AG04450 (cell line): ENCODE measurements at places on chromosomes 7 and 10. TPM values are rescaled to one million over a fixed set of nuclear protein-coding genes. Genes with fewer than 3 reads are reported as not detected.

DNA sequence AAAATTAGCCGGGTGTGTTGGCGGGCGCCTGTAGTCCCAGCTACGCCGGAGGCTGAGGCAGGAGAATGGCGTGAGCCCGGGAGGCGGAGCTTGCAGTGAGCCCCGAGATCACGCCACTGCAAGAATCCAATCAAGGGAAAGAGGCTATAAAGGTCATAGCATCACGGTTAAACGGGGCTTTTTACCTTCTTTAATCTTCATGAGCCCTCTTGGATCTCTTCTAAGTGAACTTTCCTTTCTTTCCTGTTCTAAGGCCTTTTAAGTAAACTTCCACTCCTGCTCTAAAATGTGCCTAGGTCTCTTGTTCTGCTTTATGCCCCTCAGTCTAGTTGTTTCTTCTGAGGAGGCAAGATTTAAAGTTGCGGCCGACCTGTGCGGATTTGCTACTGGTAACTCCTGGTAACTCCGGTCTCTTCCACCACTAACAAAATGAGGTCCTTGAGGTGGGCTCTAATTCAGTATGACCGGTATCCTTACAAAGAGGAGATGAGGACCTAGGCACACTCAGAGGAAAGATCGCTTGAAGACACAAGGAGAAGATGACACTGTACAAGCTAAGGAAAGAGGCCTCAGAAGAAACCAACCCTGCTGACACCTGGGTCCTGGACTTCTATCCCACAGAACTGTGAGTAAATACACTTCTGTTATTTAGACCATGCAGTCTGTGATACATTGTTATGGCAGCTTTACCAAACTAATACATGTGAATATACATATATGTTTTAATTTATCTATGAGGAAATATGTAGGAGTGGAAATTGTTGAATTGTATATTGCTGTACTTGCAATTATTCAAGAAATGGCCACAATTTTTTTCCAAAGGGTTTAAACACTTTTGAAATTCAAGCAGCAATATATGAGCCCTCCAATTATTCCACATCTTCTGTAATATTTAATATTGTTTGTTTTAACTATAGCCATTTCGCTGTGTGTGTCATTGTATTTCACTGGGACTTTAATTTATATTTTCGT lies 331.5 kb upstream of the CNTNAP2 start:
- DNase-seq, result no peak

GRCh38 chr7:74193054-74193453 lies 16.8 kb upstream of the LAT2 start:
- DNase-seq, result no peak

GRCh38 chr10:31836569-31837406 lies 91.8 kb downstream of the ARHGAP12 start:
- no peak for DNase-seq

GRCh38 chr7:154505362-154505761 lies 453.2 kb downstream of the DPP6 start:
- no peak for DNase-seq

- no peak for DNase-seq
Measured at GRCh38 chr7:132511387-132511786, 64.9 kb downstream of the PLXNA4 start.

DNA sequence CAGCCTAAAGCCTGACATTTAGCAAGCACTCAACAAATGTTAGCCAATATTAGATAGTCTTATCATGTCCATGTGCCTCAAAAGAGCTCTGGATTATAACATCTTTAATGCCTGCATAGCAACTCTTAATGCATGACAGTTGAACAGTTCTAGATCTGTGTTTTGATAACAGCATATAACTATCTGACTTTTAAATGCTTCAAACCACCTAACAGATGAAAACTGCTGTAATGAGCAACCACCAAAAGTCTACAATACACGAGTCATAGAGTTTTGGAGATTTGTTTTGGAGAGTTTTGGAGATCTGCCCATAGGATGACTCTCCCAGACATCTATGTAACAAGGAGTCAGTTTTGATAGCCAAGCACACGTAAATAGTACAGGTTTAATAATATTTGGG lies 227.3 kb downstream of the TWIST1 start:
- peak; percentile 69 for DNase-seq

DNA sequence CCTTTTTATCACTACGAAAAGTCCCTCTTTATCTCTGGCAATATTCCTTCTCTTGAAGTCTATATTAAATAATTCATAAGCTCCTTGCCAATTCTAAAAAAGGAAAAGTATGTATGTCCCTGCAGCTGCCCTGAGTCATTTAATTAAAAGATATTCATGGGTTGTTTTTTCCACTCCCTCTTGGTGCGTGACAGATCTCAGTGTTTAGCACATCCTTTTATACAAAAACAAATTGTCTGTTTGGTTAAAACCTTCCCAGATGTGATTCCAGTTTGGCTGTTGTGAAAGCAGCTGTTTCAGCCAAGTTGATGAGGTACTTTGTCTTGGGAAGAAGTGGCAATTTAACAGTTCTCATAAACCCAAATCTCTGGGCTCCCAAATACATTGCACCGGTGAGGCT lies 33.8 kb upstream of the PRLHR start:
- DNase-seq, result no peak

DNA sequence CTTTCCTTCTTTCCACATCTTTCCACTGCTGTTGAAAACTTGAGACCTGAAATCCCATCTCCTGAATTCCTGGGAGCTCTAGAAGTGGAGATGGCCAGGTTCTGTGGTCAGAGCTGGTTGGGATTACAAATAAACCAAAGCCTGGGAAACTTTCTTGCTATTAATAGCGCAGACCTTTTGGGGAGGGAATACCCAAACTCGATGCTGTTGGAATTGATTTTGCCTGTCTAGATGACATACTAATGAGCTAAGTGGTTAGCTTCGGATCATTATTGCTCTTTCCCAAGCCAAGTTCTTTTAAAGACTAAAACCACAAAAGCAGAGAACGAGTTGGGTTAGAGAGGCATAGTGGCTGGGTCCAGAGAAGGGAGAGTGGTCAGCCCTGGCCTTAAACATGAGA lies 76.6 kb downstream of the TCF7L2 start:
- peak; percentile 72 for DNase-seq

DNA sequence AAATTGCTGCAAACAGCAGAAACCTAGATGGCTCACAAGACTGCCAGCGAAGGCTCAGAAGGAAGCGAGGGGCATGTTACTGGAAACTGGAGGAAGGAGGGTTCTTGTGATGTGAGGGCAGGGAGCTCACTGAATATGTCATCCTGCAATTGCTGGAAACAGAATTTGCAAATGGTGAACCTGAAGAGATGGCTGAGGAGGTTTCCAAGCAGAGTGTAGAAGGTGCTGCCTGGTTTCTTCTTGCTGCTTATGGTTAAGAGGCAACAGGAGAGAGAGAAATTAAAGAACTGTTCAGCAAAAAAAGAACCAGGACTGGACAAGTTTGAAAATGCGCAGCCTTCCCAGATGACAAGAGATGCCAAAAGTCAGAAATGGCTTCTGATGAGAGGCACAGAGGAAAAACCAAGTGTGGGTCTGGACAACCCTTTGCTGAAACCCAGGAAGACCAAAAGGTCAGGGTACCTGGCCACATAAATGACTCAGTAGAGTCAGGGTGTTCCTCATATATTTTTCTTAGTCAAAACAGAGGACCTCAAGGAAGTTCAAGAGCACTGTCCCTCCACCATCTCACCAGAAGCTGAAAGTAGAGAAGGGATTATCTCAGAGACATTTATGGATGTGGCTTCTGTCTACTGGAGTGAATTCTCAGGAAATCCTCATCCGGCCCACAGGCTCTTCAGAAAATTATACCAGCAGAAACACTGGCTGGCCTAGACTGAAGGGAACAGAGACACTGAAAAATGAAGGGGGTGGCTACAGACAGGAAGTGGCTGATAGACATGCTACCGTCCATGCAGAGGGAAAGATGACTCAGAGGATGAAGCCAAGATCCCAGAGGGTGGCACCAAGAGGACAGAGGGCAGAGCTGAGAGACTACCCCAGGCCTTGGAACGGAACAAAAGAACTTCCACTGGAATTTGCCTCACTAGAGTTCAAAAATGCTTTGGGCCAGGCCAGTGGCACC lies 10.1 kb downstream of the PAPOLB start:
- DNase-seq, result no peak

- no peak for DNase-seq
Measured at GRCh38 chr10:79449181-79450146, 4.0 kb upstream of the ZCCHC24 start.

GRCh38 chr7:140049339-140050024 lies 13.3 kb downstream of the PARP12 start:
- DNase-seq, result no peak

DNA sequence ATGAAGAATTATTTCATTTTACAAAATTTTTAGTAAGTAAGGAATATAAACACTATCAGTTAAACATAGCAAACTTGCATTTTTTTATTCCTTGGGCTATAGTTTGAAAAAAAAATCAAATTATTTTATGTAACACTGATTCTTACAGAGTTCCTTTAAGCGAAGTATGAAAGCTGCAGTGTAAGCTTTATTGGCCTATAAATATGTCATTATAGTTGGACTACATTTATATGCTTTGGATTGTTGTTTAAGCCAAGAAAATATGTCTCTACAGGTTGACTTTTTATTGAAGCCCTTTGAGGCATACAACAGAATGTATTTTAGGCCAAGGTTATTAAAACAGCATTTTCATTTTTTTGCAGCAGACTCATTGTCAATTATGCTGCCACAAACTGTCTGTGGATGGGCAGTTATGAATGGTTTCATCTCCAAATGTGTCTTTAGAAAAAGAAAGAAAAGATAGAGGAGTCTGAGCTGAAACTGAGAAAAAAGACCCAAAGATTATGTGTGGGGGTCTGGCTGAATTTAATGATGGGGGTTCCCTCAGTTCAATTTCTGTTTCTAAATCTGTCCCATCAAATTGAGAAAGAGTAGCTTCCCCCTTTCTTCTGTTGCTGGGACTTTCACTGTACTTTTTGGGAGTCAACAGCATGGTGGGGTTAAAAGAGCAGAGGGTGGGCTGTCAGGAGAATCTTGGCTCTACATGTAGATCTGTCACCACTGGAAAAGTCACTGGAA lies 43.1 kb downstream of the ARID5B start:
- no peak for DNase-seq

- no peak for DNase-seq
Measured at GRCh38 chr7:88337572-88337971, 30.9 kb upstream of the STEAP4 start.

DNA sequence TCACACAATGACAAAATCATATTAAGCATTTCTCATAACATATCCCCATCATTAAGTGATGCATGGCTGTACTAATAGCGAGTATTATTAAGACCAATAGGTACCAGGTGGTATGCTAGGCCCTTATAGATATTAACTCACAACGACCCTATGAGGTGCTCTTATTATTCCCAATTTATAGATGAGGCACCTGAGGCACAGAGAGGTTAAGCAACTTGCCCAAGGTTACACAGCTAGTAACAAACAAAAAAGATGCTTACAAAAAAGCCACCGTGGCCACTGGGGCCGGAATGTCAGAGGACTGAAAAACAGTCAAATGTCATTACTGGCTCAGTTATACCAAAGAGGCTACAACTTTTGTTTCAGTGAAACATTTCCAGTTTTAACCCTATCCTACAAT lies 96.0 kb downstream of the OR13A1 start:
- no peak for DNase-seq

- DNase-seq, result no peak
Measured at GRCh38 chr7:69109246-69109645, 489.0 kb upstream of the AUTS2 start.

- DNase-seq, result no peak
Measured at GRCh38 chr7:51229620-51230323, 86.8 kb downstream of the COBL start.

- no peak for DNase-seq
Measured at GRCh38 chr10:103281753-103282152, 4.8 kb downstream of the INA start.

GRCh38 chr7:81503336-81503735 lies 266.5 kb downstream of the HGF start:
- DNase-seq, result no peak

- no peak for DNase-seq
Measured at GRCh38 chr7:79598351-79598750, 144.9 kb upstream of the MAGI2 start.

DNA sequence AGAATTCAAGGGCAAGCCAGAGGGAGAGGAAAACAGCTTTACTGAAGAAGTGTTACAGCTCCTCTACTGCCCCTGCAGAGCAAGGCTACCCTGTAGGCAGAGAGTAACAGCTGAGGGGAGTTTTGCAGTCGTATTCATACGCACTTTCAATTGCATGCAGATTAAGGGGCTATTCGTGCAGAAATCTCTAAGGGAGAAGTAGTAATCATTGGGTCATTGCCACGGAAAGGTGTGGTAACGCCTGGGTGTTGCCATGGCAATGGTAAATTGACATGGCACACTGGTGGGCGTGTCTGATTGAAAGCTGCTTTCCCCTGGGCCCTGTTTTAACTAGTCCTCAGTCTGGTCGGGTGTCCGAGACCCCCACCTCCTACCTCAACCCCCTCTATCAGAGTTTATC lies 227.2 kb downstream of the NSUN6 start:
- no peak for DNase-seq

- no peak for DNase-seq
Measured at GRCh38 chr7:142602756-142603155, 146.5 kb upstream of the PRSS1 start.

DNA sequence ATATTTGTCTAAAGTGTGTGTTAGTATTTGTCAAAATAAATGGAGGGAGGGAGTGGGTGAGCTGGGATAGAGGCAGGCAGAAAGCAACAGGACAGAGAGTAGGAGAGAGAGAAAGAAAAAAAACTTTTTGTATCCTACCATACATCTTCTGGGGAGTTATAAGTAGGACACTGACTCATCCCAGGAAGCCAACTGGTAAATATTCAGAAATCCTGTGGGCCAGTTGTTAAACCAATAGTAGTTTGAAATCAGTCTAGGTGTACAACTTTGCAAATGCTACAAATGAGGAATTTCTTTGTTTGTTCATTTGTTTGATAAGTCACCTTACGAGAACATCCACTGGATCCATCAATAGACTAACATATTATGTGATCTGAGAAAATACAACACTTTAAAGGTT lies 980.9 kb downstream of the GATA3 start:
- DNase-seq, result no peak

- peak; percentile 61 for DNase-seq
Measured at GRCh38 chr10:3828404-3829155, 43.6 kb upstream of the KLF6 start.

DNA sequence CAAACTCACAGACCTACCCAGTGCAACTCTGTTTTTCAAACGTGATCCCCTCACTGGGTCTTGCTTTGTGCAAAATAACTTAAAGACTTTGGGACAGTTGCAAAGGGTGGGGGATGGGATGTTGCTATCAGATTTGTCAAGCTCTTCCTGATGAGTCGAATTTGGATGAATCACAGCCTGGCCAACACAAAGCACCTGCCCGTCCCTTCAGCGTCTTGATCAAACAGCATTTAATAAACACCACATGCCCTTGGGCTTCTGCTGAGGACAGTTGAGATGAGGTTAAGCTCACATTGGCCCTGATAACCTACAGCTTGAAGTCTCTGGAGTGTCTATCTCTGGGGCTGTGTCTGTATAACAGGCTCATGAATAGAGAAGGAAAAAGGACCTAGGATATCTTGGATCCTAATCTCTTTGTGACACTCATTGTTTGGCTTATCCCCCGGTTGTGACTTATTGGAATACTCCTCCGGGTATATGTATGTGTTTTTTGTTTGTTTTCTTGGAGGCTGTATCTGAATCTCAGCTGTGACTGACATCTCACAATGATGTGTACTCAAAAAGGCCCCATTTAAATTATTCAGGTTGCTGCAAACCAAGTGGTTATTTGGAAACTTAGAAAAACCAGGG lies 132.6 kb upstream of the NAMPT start:
- DNase-seq, result no peak

The ANKRD2 gene
- 0.05 and 0.06 TPM in 2 replicates for polyA plus RNA-seq

The PPP1R9A gene
- polyA plus RNA-seq, result 0.02 TPM in 1 of 2 replicates, not detected in the other

The CHAT gene
- polyA plus RNA-seq, result not detected in 2 replicates

The CRHR2 gene
- polyA plus RNA-seq, result not detected in 2 replicates

The SPDYE6 gene
- not detected in 2 replicates for polyA plus RNA-seq

The GHRHR gene
- not detected in 2 replicates for polyA plus RNA-seq

The ARHGEF35 gene
- polyA plus RNA-seq, result 0.10 and 0.20 TPM in 2 replicates

The UPK3B gene
- polyA plus RNA-seq, result not detected in 2 replicates

The PAOX gene
- 3.0 and 3.1 TPM in 2 replicates for polyA plus RNA-seq
